ENCODE measurements at places on chromosomes 12 and 14.

DNA sequence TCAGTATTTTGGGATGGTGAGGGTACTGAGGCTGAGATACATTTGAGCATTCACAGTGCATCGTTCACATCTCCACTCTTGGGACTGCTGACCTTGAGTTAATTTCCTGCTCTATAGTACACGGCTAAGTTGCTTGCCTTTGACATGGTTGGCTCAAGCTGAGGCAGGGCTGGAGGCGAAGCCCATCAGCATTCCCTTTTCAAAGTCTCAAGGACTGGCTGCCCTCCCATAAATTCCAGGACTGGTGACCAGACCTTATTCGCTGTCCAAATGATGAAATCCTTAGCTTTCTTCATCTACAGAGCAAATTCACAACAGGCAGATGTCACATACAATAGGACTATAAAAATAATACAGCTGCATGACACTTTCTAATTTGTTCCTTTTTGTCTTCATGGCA is 85.9 kb downstream of the SSPN start:
- no peaks in the 10 kb centered on the region for H3K27me3 ChIP-seq
- no peak overlapping the region for H3K4me3 ChIP-seq
- H3K36me3 ChIP-seq, result no peaks in the 10 kb centered on the region
- no peak for DNase-seq
- H3K27ac ChIP-seq, result no peak overlapping the region

GRCh38 chr12:97609957-97610356 is 147.4 kb downstream of the RMST start:
- no peaks in the 10 kb centered on the region for H3K36me3 ChIP-seq
- H3K4me3 ChIP-seq, result no peak overlapping the region
- no peaks in the 10 kb centered on the region for H3K27me3 ChIP-seq

- peaks cover 18% of the 10 kb centered on the region for H3K36me3 ChIP-seq
- peaks cover 3% of the 10 kb centered on the region for H3K4me1 ChIP-seq
- no peaks in the 10 kb centered on the region for H3K27me3 ChIP-seq
- no peak for DNase-seq
- H3K27ac ChIP-seq, result no peak overlapping the region
Measured at GRCh38 chr12:46369095-46369473, 3.5 kb downstream of the SLC38A2 start.

GRCh38 chr14:68248481-68249255 is 429.1 kb downstream of the RAD51B start:
- no peak overlapping the region for H3K27ac ChIP-seq
- H3K36me3 ChIP-seq, result no peaks in the 10 kb centered on the region
- peaks cover 4% of the 10 kb centered on the region for H3K4me1 ChIP-seq

DNA sequence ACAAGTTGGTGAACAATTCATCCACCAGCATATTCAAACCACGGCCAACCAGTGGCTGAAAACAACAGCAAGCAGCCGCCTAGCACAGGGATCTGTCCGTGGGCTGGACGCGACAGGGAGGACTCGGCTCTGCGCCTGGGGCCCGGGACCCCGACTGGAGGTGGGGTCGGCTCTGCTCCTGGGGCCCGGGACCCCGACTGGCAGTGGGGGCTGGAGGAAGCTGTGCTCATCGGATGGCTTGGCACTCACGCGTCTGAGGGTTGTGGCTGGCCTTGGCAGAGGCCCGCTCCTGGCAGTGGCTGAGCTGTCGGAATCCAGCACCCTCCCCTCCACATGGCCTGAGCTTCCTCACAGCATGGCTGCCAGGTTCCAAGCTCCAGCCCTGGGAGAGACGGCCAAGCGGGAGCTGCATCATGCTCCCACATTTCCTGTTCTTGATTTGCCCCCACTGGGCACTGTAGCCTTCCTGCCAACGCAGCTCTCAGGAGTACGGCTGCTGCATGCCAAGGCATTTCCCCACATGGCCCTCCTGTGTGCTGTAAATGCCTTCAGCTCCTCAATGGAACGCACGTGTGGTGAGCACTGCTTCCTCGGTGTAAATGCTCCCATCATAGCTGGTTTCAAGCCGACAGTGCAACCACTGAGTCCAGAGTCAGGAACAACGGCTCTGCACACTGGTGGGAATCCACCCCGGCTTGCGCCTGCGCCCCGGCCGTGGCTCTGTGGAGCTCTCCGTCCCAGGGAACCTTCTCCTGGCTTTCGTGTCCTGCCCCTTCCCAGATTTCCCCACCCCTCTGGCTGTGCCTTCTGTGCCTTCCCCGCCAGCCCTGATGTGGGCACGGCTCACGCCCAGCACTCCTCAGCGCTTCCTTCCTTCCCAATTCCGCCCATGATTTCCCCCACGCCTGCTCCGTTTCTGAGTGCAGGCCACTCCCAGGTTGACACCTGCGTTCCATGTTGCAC is 7.3 kb upstream of the GALNT9 start:
- H3K27me3 ChIP-seq, result no peaks in the 10 kb centered on the region
- H3K27ac ChIP-seq, result no peak overlapping the region
- no peak for DNase-seq

DNA sequence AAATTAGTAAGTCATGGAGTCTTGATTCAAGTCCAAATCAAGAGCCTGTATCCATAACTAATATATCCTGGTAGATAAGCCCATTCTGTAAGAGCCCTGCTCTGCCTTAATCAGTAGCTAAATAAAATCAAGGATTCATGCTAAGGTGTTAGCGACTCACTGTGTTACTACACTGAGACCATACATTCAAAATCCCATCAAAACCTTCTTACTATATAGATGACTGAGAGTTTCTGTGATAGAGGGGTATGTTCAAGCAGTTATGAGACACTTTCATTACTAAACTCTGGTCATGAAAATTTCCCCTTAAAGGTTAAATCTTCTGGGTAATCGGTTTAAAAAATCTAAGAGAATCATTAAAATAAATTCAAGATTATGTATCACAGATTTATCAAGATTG is 78.5 kb downstream of the MDGA2 start:
- H3K36me3 ChIP-seq, result no peaks in the 10 kb centered on the region
- H3K27me3 ChIP-seq, result no peaks in the 10 kb centered on the region
- no peak overlapping the region for H3K4me3 ChIP-seq
- H3K4me1 ChIP-seq, result no peaks in the 10 kb centered on the region
- H3K27ac ChIP-seq, result no peak overlapping the region

DNA sequence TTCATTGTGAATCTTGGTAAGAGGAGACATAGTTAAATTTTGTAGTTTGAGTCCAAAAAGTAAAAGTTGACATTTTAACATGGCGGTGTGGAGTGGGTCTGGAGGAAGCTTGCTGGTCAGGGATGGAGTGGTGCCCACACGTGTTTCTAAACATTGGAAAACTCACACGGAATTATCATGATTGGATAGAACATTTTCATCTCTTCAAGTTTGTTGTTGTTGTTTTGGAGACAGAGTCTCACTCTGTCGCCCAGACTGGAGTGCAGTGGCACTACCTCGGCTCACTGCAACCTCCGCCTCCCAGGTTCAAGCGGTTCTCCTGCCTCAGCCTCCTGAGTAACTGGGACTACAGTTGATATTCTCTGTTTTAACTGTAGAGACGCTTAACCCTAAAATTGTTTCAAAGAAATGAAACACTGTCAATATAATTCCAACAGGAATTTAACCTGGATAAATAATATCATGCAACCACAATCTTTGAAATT is 502 bp upstream of the MBIP start:
- no peak for DNase-seq
- no peak overlapping the region for H3K27ac ChIP-seq
- H3K4me3 ChIP-seq, result peak overlapping the region; percentile 9
- no peaks in the 10 kb centered on the region for H3K27me3 ChIP-seq

DNA sequence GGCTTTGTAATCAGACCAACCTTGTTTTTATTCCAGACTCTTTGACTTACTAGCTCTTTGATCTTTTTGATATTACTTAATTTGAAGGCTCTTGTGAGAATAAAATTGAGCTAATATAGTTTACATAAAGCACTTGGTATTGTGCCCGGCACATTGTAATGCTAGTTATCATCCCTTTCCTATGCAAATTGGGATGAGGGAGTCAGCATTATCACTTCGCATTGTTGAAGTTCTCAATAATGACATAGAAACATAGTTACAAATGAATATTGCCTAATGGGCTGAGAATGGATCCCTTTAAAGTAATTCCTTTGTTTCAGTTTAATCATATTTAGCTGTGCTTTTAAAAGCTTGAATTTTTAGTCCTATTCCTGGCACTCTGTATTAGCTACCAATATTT is 36.6 kb downstream of the SUPT16H start:
- no peaks in the 10 kb centered on the region for H3K4me1 ChIP-seq
- no peak overlapping the region for H3K27ac ChIP-seq
- no peak for DNase-seq
- H3K27me3 ChIP-seq, result no peaks in the 10 kb centered on the region

DNA sequence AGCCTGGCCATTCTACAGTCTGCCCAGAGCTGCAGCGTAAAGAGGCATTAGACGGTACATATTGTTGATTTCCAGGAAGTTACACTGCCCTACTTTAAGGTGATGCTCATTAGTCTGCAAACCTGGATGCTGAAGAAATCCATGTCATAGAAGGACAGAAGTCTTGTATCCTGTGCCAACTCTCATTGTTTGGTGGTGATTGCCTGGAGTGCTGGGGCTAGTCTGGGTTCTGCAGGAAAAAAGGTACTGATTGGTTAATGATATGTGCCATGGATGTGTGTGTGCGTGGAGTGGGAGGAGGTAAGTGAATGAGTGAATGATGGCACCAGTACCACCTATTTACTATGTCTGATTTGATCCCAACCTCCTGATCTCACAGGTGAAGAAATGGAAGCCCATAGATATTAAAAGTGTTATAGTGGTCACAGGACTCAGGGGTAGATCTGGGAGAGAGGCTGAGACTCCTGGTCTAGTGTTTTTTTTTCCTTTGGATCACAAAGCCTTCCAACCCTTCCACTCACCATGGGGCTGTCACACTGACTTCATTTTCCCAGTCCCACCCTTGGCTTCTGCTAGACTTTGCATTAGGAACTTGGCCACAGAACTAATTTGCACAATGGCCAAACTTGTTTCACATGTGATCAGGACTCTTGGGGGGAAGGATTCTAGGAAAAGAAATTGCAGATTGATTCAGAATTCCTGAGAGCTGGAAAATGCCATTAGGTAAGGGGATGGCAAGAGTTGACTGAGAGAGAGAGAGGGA is 96.1 kb downstream of the TMX1 start:
- H3K4me1 ChIP-seq, result no peaks in the 10 kb centered on the region
- DNase-seq, result no peak
- no peaks in the 10 kb centered on the region for H3K36me3 ChIP-seq
- no peak overlapping the region for H3K27ac ChIP-seq

DNA sequence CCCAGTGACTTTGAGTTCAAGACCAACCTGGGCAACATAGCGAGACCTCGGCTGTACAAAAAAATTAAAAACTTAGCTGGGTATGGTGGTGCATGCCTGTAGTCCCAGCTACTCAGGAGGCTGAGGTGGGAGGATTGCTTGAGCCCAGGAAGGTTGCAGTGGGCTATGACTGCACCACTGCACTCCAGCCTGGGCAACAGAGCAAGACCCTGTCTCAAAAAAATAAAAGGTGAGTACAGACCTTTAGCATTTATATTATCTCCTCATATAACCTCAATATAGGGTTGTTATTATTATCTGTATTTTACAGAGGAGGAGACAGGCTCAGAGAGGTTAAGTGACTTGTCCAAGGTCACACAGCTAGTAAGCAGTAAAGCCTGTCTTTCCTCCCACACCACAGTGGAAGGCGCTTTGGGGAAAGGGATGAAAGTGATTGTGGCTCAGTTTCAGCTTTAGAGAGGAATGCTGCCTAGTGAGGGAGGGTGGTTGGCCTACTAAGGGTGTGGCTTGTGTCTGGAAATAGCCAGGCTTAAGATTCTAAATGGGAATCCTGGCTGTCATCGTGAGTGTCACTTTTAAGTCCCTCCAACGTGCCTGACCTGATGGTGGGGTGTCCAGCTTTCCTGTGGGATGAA is 7.2 kb downstream of the TPCN1 start:
- H3K27ac ChIP-seq, result no peak overlapping the region
- no peaks in the 10 kb centered on the region for H3K36me3 ChIP-seq
- no peak overlapping the region for H3K4me3 ChIP-seq
- no peaks in the 10 kb centered on the region for H3K27me3 ChIP-seq
- no peak for DNase-seq

- no peak overlapping the region for H3K4me3 ChIP-seq
- H3K36me3 ChIP-seq, result no peaks in the 10 kb centered on the region
- peak overlapping the region; percentile 33 for H3K27ac ChIP-seq
- no peaks in the 10 kb centered on the region for H3K27me3 ChIP-seq
Measured at GRCh38 chr12:50533203-50533584, 28.4 kb downstream of the DIP2B start.

GRCh38 chr14:69553252-69553651 is 21.4 kb downstream of the CCDC177 start:
- H3K27me3 ChIP-seq, result no peaks in the 10 kb centered on the region
- DNase-seq, result no peak
- H3K4me3 ChIP-seq, result no peak overlapping the region
- H3K4me1 ChIP-seq, result no peaks in the 10 kb centered on the region
- no peaks in the 10 kb centered on the region for H3K36me3 ChIP-seq
- no peak overlapping the region for H3K27ac ChIP-seq
